Lower lobe of right lung (tissue), 2 donors: ENCODE measurements at places on chromosomes 3 and 15. TPM values are rescaled to one million over a fixed set of nuclear protein-coding genes. Genes with fewer than 3 reads are reported as not detected.

- no peaks in the 10 kb centered on the region for H3K4me1 ChIP-seq
- no peaks in the 10 kb centered on the region for H3K27me3 ChIP-seq
- H3K27ac ChIP-seq, result no peak overlapping the region
- H3K36me3 ChIP-seq, result no peaks in the 10 kb centered on the region
These were observed 47.2 kb downstream of the FAM227B start for GRCh38 chr15:49573421-49573820.

Gene LMAN1L
- total RNA-seq, result not detected

Gene CCDC9B
- 71.4 TPM for total RNA-seq

DNA sequence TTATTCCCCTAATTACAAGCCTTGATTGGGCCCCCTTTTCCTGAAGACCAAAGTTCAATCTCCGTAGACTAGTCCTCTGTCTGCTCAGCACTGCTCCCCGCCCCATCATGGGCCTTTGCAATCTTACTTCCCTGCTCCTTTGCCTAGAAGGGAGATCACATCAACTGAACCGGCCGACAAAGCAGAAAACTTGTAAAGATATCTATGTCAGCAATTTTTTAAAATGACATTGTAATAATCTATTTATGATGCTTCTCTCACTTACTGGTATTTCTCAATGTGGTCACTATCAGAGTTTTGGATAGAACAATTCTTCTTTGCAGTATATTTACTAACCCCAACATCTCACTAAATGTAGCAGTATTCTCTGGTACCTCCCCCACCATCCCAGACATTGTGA lies 17.3 kb downstream of the ANAPC13 start:
- H3K4me3 ChIP-seq, result no peak overlapping the region
- DNase-seq, result no peak
- no peaks in the 10 kb centered on the region for H3K27me3 ChIP-seq
- peaks cover 18% of the 10 kb centered on the region for H3K4me1 ChIP-seq
